Left ventricle myocardium inferior (tissue), 1 donor: ENCODE measurements at places on chromosomes 5 and 9. TPM values are rescaled to one million over a fixed set of nuclear protein-coding genes. Genes with fewer than 3 reads are reported as not detected.

GRCh38 chr9:114911167-114911821 lies 19.1 kb downstream of the TNFSF8 start:
- H3K4me3 ChIP-seq = no peak overlapping the region
- H3K27ac ChIP-seq = no peak overlapping the region
- no peak for DNase-seq
- no peaks in the 10 kb centered on the region for H3K36me3 ChIP-seq

DNA sequence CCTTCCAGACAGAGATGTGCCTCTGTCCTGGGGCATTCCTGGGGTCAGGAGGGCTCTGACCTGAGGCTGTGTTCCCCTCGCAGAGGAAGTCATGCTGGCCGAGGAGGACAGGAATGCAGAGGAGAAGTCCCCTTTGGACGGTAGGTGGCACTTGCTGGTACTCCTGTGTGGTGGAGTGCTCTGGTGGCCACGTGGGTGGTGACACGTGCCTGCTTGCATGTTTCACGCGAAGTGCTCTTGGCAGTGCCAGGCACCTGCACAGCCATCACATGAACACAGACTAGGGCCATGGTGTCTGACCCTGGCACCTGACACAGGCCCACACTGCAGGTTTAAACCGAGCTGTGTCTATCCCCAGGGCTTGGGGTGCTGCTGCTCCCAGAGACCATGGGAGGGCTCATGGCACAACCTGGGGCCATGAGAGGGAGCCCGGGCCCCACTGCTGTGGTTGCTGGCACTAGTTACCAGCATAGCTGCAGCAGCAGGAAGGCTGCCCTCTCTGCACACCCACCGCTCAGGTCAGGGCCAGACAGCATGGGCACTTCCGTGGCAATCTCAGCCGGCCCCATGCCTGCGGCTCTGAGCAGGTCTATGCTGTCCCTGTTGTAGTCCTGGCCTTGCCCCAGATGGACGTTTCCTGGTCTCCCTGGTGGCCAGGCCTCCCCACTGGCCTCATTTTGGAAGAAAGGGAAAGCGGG lies 79.3 kb downstream of the CACNA1B start:
- H3K27ac ChIP-seq = no peak overlapping the region
- H3K27me3 ChIP-seq = peaks cover 26% of the 10 kb centered on the region
- peaks cover 3% of the 10 kb centered on the region for H3K4me1 ChIP-seq
- H3K4me3 ChIP-seq = no peak overlapping the region

SLC34A3 gene
- not detected for total RNA-seq

OSMR gene
- total RNA-seq = 11.7 TPM

FLT4 gene
- total RNA-seq = 6.1 TPM
